ENCODE measurements at places on chromosomes 6 and 20. TPM values are rescaled to one million over a fixed set of nuclear protein-coding genes. Genes with fewer than 3 reads are reported as not detected.

- no peaks in the 10 kb centered on the region for H3K27me3 ChIP-seq
- H3K36me3 ChIP-seq = no peaks in the 10 kb centered on the region
- no peak for DNase-seq
- no peak overlapping the region for H3K27ac ChIP-seq
- H3K4me3 ChIP-seq = no peak overlapping the region
- no peaks in the 10 kb centered on the region for H3K4me1 ChIP-seq
These were observed 63.7 kb upstream of the COL21A1 start for GRCh38 chr6:56311061-56311460.

The SPDEF gene
- 0.17 TPM for total RNA-seq

DNA sequence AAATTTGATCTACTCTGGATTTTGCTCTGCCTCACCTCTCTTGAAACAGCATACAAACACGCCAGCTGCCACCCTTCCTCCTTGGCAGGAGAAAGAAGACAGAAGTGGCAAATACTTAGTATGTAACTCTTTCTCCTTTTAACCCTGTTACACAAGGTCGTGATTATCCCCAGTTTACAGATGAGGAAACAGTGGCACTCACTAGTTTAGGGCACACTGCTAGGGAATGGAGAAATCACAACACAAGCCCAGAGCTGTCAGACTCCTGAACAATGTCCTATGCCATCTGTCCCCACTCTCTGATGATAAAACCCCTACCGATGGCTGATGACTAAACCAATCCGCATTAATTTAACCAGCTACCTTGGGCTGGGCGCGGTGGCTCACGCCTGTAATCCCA, 79.7 kb downstream of the FGD2 start:
- H3K27me3 ChIP-seq = no peaks in the 10 kb centered on the region
- no peak overlapping the region for H3K27ac ChIP-seq
- DNase-seq = no peak
- H3K36me3 ChIP-seq = no peaks in the 10 kb centered on the region

The MYLK4 gene
- total RNA-seq = 1.6 TPM

GRCh38 chr20:37816003-37816402, 86.9 kb upstream of the VSTM2L start:
- H3K4me3 ChIP-seq = no peak overlapping the region
- H3K27me3 ChIP-seq = no peaks in the 10 kb centered on the region
- no peaks in the 10 kb centered on the region for H3K4me1 ChIP-seq
- H3K36me3 ChIP-seq = peaks cover 4% of the 10 kb centered on the region
- no peak for DNase-seq
- no peak overlapping the region for H3K27ac ChIP-seq

GRCh38 chr6:6395581-6396197, 75.2 kb upstream of the F13A1 start:
- H3K27ac ChIP-seq = no peak overlapping the region
- H3K27me3 ChIP-seq = no peaks in the 10 kb centered on the region
- DNase-seq = no peak
- H3K36me3 ChIP-seq = no peaks in the 10 kb centered on the region
- no peak overlapping the region for H3K4me3 ChIP-seq

DNA sequence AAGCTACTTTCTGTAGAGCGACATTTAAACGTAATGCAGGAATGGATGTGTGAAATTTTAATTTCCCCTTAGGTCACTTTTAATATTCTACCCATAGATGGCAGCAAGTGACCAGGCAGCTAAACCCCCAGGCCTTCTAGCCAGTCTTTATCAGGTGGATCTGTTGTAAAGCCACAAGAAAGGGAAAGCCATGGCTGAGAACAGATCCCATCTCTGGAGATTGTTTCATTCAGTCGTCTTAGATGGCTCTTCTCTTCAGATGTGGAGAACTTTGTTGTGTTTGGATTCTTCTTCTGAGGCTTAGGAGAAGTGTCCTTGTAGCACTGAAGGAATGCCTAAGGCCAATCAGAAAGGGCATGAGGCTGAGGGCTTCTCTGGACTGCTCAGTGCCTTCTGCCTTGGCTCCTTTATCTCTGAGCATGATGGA, 15.8 kb upstream of the RNF182 start:
- H3K4me3 ChIP-seq = no peak overlapping the region
- H3K27ac ChIP-seq = no peak overlapping the region

The MLIP gene
- not detected for total RNA-seq

DNA sequence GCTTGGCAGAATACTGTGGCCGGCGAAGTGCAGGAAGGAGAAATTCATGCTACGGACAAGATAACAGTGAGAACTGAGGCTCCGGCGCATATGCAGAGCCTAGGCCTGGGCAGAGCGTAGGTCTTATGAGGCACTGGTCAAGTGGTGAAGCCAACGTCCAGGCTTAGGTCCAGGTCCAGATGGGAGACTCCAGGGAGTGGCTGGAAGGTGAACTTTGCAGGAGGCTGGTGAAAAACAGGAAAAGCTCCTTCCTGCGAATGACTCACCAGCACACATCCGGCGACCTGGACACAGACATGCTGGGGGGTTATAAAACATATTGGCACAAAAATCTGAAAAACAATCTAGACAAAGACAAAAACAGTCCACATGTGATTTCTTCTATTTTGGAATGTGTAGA, 15.4 kb downstream of the C6orf141 start:
- no peak overlapping the region for H3K27ac ChIP-seq
- H3K36me3 ChIP-seq = no peaks in the 10 kb centered on the region
- DNase-seq = no peak
- H3K4me1 ChIP-seq = no peaks in the 10 kb centered on the region

- H3K4me3 ChIP-seq = peak overlapping the region; percentile 59
- H3K4me1 ChIP-seq = peaks cover 38% of the 10 kb centered on the region
- peak overlapping the region; percentile 54 for H3K27ac ChIP-seq
- no peaks in the 10 kb centered on the region for H3K27me3 ChIP-seq
- DNase-seq = peak; percentile 63
- H3K36me3 ChIP-seq = no peaks in the 10 kb centered on the region
These were observed 47.0 kb downstream of the OR2B2 start for GRCh38 chr6:27864906-27865849.

DNA sequence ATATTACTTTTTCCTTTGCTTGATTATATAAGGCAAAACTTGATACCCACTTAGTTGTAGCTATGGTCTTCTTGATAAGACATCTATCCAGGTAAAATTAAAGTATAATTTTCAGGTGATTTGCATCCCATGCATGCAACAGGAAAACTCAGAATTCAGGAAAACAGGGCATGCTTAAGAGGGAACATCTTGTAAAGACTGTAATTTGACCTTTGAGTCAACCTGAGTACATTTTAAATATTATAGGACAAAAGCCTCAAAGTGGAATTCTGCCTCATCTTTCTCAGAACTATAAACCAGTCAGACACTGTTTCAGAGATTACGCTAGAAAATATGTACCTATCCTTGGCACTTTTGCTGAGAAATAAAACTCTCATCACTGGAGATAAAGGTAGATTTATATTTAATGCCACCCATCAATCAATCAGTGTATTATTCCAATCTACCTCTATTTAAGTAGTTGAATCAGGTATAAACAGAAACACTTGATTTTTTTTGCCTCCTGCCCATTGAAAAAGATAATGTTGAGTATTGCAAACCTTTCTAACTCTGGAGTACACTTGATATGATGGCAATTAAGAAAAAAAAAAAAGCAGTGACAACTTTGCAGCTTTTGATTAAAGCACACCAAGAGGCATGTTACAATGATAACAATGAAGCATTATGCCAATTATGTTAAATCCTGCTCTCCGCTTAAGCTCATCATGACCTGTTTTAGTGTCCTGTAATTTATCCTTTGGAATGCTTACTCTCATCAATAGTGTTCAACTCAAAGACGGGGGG, 2.8 kb downstream of the CITED2 start:
- peaks cover 6% of the 10 kb centered on the region for H3K36me3 ChIP-seq
- H3K27ac ChIP-seq = peak overlapping the region; percentile 55
- peak overlapping the region; percentile 71 for H3K4me3 ChIP-seq
- peaks cover 35% of the 10 kb centered on the region for H3K4me1 ChIP-seq
- no peaks in the 10 kb centered on the region for H3K27me3 ChIP-seq

GRCh38 chr20:22410556-22411130, 173.7 kb downstream of the FOXA2 start:
- H3K36me3 ChIP-seq = no peaks in the 10 kb centered on the region
- no peak overlapping the region for H3K27ac ChIP-seq
- no peak overlapping the region for H3K4me3 ChIP-seq
- H3K4me1 ChIP-seq = no peaks in the 10 kb centered on the region
- DNase-seq = no peak

GRCh38 chr20:58598211-58599015, 52.7 kb upstream of the STX16 start:
- H3K27me3 ChIP-seq = no peaks in the 10 kb centered on the region
- no peaks in the 10 kb centered on the region for H3K36me3 ChIP-seq
- no peak overlapping the region for H3K27ac ChIP-seq
- H3K4me3 ChIP-seq = no peak overlapping the region
- no peak for DNase-seq

- no peak overlapping the region for H3K27ac ChIP-seq
- no peaks in the 10 kb centered on the region for H3K27me3 ChIP-seq
- H3K36me3 ChIP-seq = no peaks in the 10 kb centered on the region
- no peak overlapping the region for H3K4me3 ChIP-seq
- H3K4me1 ChIP-seq = no peaks in the 10 kb centered on the region
These were observed 350.0 kb downstream of the QKI start for GRCh38 chr6:163764565-163764964.

The KIAA1755 gene
- not detected for total RNA-seq

The THBS2 gene
- not detected for total RNA-seq

The CLPSL1 gene
- total RNA-seq = not detected

The TRIM10 gene
- not detected for total RNA-seq

- no peaks in the 10 kb centered on the region for H3K4me1 ChIP-seq
- H3K27ac ChIP-seq = no peak overlapping the region
- H3K27me3 ChIP-seq = no peaks in the 10 kb centered on the region
- H3K4me3 ChIP-seq = no peak overlapping the region
These were observed 29.9 kb upstream of the CD2AP start for GRCh38 chr6:47447722-47448121.

The IL20RA gene
- total RNA-seq = not detected

The ABHD16B gene
- not detected for total RNA-seq

DNA sequence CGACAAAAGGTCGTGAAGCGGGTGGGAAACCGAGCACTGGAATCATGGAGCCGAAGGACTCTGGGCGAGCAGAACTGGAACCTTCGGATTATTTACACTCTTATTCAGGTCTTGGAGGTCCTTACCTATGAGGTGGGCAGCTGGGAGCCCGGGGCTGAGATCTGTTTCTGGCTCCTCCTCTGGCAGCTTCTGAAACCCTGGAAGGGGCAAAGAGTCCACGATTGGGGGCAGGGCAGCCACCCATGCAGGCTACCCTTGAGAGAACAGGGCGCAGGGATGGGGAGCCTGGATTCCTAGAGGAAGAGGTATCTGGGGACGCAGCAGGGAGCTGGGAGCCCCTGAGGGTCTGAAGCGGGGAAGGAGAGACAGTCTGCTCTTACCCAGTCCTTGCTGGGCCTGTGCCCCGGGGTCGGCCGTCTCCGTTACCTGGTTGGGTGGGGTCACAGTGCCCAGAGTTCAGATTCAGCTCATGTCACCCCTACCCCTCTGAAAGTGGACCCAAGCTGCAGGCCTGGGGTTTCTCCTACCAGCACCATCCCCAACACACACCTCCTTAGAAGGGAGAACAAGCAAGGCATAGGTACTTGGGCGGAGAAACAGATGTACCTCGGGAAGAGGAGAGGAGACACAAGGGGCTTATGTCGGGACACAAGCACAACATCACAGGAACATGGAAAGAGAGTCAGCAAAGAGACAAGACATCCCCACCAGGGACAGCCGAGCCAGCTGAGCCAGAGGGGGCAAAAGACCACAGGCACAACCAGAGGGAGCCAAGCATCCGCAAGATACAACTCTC, 592 bp downstream of the LTB start:
- peaks cover 83% of the 10 kb centered on the region for H3K4me1 ChIP-seq
- peak overlapping the region; percentile 97 for H3K4me3 ChIP-seq
- peak overlapping the region; percentile 82 for H3K27ac ChIP-seq
- no peaks in the 10 kb centered on the region for H3K27me3 ChIP-seq
- H3K36me3 ChIP-seq = peaks cover 41% of the 10 kb centered on the region

The KHDC3L gene
- not detected for total RNA-seq

DNA sequence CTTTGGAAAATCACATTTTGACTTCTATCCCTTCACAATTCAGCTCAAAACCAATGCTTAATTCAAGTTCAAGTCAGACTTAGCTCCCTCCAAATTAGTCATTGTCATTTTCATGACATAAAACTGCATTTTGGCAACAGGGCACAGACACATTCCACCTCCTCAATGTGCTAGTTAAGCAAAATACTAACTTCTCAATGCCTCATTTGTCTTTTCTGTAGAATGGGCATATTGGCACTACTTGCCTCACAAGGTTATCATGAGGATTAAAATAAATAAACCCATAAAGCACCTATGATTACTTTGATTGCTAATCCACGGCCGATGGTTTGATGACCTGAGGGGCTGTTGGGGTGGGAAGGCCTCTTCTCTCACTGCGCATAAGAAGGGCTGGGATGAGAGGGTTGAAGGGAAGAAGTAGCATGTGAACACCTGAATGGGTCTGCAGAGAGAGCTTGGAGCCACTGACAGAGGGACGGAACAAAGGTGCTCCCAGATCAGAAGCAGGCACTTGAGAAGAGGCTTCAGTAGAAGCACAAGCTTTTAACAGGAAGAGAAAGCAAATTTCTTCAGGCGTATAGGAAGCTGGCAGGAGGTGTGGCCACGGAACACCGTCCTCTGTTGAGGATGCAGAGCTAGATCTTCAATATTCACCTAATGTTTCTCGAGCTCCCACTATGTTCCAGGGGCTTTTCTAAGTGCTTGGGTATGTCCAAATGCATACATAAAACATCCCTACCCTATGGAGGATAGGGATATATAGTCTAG, 11.7 kb upstream of the TBC1D7 start:
- no peaks in the 10 kb centered on the region for H3K36me3 ChIP-seq
- no peak for DNase-seq
- H3K4me1 ChIP-seq = peaks cover 6% of the 10 kb centered on the region
- H3K27ac ChIP-seq = no peak overlapping the region

- H3K4me3 ChIP-seq = no peak overlapping the region
- H3K4me1 ChIP-seq = no peaks in the 10 kb centered on the region
- no peaks in the 10 kb centered on the region for H3K36me3 ChIP-seq
- H3K27ac ChIP-seq = no peak overlapping the region
- no peak for DNase-seq
These were observed 46.6 kb upstream of the TFAP2C start for GRCh38 chr20:56582542-56582941.

- H3K27me3 ChIP-seq = no peaks in the 10 kb centered on the region
- H3K27ac ChIP-seq = no peak overlapping the region
- no peak for DNase-seq
- H3K4me1 ChIP-seq = no peaks in the 10 kb centered on the region
- H3K4me3 ChIP-seq = no peak overlapping the region
These were observed 17.4 kb downstream of the PRPH2 start for GRCh38 chr6:42704937-42705374.

DNA sequence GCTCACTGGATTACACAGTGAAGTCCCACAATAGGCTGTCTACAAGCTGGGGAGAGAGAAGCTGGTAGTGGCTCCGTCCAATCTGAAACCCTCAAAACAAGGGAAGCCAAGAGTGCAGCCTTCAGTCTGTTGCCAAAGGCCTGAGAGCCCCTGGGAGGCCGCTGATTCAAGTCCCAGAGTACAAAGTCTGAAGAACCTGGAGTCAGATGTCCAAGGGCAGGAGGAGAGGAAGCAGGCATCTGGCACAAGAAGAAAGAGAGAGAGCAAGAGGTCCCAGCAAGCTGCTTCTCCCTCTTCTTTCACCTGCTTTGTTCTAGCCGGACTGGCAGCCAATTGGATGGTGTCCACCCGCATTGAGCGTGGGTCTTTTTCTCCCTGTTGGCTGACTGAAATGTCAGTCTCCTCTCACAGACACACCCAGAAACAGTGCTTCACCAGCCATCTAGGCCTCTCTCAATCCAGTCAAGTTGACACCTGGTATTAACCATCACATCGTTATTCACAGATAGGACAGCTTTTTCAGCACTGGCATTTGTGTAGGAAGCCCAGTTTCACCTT, 51.2 kb downstream of the CRYBG1 start:
- DNase-seq = no peak
- H3K36me3 ChIP-seq = no peaks in the 10 kb centered on the region
- no peak overlapping the region for H3K27ac ChIP-seq
- no peaks in the 10 kb centered on the region for H3K4me1 ChIP-seq
- no peaks in the 10 kb centered on the region for H3K27me3 ChIP-seq

All from CD4-positive, alpha-beta T cell (primary cell).